A549 treated with Hydrocortisone at 1 μM for 4 hours (cell line): ENCODE measurements at places on chromosomes 6 and 20. TPM values are rescaled to one million over a fixed set of nuclear protein-coding genes. Genes with fewer than 3 reads are reported as not detected.

ATXN1 gene
- 1.8 to 2.8 TPM (median 2.2 TPM) in 5 replicates for total RNA-seq

FAM217A gene
- total RNA-seq = not detected in 5 replicates

ZSCAN31 gene
- 1.6 to 2.3 TPM (median 1.8 TPM) in 5 replicates for total RNA-seq

LY86 gene
- not detected in 5 replicates for total RNA-seq

GPR63 gene
- 0.38 to 0.47 TPM (median 0.43 TPM) in 5 replicates for total RNA-seq

DACT2 gene
- total RNA-seq = 0.06 to 0.14 TPM (median 0.12 TPM) in 5 replicates

CST4 gene
- not detected in 5 replicates for total RNA-seq

DEFB124 gene
- 0.38 to 1.1 TPM (median 0.76 TPM) in 3 of 5 replicates, not detected in the others for total RNA-seq

VNN1 gene
- total RNA-seq = 0.03 to 0.15 TPM (median 0.06 TPM) in 5 replicates

SLC16A10 gene
- total RNA-seq = 0.29 to 0.70 TPM (median 0.53 TPM) in 5 replicates

PPP1R3G gene
- total RNA-seq = 1.9 to 2.2 TPM (median 2.1 TPM) in 5 replicates
